ENCODE measurements at places on chromosomes 2 and 18.

DNA sequence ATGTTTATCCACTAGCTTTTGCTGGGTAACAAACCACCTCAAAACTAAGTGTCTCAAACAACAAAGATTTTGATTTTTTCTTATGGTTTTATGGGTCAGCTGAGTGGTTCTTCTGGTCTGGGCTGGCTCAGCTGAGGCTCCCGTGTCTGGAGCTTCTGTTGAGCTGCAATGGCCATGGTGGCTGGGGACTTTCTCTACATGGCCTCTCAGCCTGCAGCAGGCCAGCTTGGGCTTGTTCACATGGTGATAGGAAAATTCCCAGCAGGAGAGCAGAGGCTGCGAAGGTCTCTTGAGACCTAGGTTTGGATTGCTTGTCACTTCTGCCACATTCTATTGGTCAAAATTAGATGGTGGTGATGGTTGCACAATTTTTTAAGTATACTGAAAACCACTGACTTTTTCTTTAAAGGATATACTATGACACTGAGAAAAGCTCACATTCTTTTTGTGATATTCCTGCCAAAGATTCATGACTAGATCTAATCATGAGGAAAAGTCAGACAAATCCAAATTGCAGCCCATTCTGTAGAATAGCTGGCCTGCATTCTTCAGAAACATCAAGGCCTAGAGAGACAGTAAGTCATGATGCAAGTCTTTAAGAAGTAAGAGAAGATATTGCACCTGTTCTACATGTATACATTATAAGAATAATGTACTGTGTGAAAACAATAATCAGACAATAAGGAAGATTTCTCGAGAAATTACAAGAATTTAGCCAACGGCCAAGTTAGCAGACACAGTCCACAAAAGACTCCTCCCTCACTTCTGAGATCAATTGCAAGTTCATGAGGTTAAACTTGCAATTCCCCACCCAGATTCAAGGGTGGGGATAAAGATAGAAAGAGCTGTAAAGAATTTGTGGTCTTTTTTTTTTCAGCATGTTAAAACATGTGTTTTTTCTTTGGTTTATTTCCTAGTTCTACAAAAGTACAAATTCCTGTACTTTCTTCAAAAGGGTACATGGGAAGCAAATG, 35.0 kb upstream of the IL1R2 start:
- DNase-seq, result no peak

GRCh38 chr2:201452058-201452921, 750 bp downstream of the STRADB start:
- no peak for DNase-seq

GRCh38 chr18:72995558-72995957, 127.8 kb upstream of the NETO1 start:
- DNase-seq, result no peak

DNA sequence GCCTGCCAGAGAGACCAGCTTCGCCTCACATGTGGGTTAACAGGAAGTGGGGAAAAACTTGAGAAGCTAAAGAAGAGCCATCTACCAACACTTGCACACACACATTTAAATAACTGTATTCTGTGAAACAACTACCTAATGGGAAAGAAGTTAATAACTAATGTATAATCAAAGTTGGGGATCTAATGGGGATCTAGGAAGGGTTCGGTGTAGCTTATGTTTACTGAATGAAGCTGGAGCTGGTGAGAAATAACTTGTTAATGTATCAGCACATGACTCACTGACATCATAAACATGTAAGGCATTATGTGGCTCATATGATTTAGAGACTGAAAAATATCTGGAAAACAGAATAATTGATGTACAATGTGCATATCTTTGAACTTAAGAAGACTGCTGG, 421.3 kb upstream of the NXPH2 start:
- no peak for DNase-seq

DNA sequence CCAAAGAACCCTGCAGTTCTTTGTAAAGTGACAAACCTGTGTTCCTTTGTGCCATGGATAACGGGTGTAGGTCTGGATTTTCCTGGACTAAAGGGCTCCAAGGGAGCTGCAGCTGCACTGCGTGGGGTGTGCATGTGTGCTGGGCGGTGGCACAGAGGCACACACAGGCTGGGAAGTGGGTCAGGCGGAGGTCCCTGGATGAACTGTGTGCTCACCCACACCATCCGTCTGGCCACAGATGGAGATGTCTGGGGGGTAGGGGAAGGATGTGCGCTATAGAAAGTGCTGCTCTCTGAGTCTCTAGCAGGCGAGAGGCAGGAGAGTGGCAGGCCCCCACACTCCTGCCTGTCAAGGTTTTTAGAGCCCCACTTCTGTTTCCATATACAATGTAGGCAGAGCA, 137.2 kb downstream of the LOXHD1 start:
- DNase-seq, result no peak

DNA sequence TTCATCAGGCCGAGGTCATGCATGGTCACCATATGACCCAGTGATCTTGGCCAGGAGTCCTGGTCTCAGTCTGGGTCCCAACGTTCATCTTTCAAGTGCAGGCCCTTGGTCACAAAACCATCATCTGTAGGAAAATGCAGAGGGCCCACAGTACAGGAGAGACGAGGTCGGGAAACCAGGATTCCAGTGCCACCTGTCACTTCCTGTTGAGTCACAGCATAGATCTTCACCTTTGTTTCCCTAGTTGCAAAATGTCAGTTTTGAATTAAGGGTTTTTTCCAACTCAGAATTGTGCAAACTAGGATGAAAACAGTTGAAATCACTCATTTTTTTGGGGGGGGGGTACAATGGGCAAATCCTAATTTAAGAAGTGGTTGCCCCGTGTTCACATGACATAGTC, 162.2 kb downstream of the INSIG2 start:
- DNase-seq, result no peak

DNA sequence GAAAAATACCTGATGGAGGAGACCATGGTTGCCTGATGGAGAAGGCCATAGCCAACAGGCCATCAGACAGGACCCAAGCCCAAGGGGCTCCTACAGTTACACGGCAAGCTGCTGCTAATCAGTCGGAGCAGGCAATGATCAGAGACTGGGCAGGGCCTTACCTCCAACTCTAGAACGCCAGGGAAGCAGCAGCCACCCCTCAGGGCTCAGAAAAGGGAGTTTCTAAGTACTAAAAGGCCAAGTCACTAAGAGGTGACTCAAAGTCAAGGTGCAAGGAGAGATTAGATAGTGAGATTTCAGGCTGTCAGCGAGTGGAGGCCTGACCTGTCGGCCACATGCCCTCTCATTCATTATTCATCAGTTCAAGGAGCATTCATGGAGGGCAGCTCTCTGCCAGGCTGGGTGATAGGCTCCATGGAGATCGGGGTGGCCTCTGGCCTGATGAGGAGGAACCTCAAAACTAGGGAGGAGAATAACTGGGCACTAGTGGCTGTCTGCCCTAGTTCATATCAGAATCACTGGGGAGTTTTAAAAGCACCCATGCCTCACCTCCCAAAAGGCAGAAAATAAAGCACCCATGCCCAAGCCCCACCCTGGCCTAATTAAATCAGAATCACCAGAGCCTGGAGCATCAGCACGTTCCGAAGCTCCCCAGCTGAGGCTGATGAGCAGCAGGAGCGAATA, 3.6 kb downstream of the VIL1 start:
- no peak for DNase-seq

DNA sequence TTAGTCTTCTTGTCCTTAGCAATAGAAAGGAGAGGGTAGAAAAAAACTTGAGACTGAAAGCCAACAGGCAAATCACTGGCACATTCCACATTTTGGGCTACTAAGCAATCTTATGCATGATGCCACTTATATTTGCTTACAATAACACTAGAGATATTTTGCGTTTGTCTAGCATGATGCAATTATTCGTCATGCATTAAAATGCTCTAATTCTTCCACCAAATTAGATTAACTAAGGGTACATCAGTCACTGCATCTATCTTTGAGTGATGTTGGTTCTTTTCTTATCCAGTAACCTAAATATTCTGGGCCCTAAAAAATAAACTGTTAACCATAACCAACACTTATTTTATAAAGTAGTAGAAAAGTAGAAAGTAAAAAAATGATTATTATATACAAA, 1311.7 kb upstream of the CDH2 start:
- DNase-seq, result no peak

GRCh38 chr2:143742581-143742980, 613.4 kb downstream of the ARHGAP15 start:
- DNase-seq, result no peak

GRCh38 chr2:234968631-234969305, 17.0 kb downstream of the SH3BP4 start:
- DNase-seq, result no peak

Data from activated effector memory CD4-positive, alpha-beta T cell treated with anti-CD3 and anti-CD28 coated beads, Interleukin-2, amount 50 U/mL, for 16 hours (primary cell).